ENCODE measurements at places on chromosomes 7 and 10.

DNA sequence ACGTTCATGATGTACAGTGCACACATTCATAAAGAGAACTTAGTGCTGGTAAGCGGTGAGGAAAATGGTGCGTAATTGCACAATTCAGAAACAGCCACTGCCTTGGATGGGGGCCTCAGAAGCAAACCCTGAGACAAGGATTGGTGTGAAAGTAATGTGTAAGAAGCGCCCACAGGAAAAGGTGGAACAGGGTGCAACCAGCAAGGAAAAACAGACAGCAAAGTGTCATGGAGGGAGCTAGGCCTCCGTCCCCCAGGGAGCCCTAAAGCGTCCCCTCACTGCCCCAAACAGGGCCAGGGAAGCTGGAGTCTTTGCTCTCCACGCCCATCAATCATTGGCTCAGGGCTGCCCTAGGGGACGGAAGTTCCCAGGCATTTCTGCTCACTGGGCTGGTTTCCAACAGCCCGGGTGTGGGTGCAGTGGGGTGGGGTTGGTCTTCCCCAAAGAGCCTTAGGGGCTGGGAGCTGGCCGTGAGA, 9.6 kb upstream of the C10orf105 start:
- no peak for DNase-seq

GRCh38 chr10:133257489-133258065, 19.1 kb downstream of the ADAM8 start:
- DNase-seq = peak; percentile 28

DNA sequence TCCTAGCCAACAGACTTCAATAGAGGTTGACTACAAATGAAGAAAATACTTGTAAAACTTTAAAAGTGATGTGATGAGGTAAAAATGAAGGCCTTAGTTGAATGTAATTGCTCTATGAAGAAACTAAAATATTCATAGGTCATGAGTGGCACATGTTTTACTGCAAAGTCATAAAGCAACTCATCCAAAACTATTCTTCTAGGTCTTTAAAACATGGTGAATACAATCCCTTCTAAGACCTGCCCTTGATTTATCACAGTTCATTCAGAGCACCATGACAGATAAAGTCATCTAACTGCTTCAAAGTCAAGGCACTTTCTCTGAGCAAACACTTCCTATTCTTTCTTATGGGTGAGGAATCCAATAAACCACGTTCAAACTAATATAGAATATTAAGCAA, 713.5 kb downstream of the SORCS1 start:
- DNase-seq = no peak

DNA sequence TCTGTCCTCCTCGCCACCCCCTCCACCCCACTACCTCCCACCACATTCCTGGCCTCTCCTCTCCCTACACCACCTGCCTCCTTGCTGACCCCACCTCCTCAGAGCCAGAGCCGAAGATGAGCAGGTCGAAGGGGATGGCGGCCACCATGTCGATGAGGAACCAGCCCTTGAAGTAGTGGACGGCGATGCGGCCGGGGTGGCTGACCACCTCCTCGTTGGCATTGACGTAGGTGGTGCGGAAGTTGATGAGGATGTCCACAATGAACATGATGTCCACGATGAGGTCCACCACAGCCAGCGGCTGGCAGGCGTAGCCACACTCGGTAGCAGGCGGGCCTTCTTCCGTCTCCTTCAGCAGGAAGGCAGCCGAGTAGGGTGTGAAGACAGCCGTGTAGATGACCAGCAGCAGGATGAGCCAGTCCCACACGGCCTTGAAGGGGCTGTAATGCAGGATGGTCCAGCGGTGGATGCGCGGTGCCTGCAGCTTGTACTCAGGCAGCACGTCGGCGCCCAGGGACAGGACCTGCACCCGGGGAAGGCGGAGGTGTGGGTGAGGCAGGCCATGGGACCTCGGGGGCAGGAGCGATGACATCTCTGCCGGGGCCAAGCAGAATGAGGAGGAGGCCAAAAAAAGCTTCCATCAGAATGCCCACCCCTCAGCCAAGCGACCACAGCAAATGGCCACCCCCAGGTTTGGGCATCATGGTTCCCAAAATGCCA, 25.6 kb downstream of the KCNH2 start:
- DNase-seq = no peak

DNA sequence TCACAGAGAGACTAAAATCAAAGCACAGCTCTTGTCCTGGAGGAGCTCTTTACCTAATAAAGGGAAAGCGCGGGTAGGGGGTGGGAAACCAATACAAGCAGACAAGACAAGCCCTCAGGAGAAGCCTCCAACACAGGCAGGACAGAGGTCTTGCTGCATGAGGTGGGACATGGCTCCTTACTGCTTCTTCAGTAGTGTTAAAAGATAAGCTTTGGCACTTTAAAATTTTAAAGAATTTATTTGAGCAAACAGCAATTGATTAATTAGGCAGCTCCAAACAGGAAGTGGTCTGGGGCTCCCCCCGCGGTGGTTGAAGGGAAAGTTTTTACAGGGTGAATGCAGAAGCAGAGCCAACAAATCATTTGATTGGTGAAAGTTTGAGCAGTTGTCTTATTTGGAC, 50.3 kb upstream of the MACC1 start:
- no peak for DNase-seq

GRCh38 chr10:97571622-97572021, 957 bp upstream of the ANKRD2 start:
- no peak for DNase-seq

- DNase-seq = no peak
Observed at GRCh38 chr7:99638731-99639130, 22.0 kb downstream of the ZSCAN25 start.

GRCh38 chr7:45215601-45216062, 58.0 kb downstream of the RAMP3 start:
- no peak for DNase-seq

DNA sequence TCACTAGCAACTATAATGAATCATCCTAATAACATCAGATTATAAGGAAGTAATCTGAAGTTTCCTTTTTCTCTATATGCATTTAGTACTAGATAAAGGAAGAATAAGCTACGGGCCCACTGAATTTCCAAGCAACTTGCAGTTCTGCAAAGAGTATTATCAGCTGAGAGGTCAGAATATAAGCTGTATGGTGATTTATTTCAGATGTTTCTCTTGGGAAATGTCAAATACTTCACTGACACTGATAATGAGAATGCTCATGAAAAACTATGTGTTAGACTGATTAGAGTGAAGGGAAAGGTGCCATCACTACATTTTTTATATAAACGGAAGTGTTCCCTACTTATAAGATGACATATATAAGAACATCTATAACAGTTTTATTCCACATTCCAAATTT, 251.2 kb upstream of the HGF start:
- no peak for DNase-seq

GRCh38 chr7:83547526-83547925, 101.4 kb downstream of the SEMA3E start:
- no peak for DNase-seq

DNA sequence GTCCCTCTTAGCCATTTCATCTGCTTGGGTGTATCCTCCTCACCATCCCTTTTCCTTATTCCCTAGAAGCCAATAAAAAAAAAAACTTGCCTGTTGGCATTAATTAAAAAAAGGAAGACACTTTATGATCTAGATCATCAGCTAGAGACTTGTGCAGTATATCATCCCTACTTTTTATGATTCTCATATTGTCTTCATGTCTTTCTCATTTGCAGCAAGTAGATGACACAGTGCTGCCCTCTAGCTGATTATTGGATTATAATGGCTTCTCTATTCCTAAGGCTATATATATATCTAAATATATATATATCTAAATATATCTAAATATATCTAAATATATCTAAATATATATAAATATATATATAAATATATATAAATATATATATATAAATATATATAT, 272.4 kb upstream of the LRGUK start:
- DNase-seq = no peak

GRCh38 chr10:96082153-96082552, 38.8 kb downstream of the CCNJ start:
- no peak for DNase-seq

- DNase-seq = peak; percentile 61
Observed at GRCh38 chr10:11180228-11180627, 162.6 kb downstream of the CELF2 start.

GRCh38 chr10:74071157-74071556, 73.2 kb downstream of the VCL start:
- no peak for DNase-seq

GRCh38 chr10:122458693-122459092, 2.7 kb upstream of the HTRA1 start:
- DNase-seq = no peak

DNA sequence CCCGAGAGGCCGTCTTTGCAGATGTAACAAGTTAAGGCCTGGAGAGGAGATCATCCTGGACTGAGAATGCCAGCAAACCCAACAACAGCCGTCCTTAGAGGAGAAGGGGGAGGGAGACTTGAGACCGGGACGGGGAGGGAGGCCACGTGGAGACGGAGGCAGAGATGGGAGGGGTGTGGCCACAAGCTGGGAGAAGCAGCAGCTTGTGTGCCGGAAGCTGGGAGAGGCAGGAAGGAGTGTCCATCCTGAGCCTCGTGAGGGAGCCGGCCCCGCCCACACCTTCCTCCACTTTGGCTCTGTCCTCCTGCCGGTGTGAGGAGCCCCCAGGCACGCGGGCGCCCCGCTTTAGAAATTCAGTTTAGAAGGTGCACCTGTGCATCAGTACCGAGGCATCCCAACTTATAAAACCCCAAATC, 95.7 kb downstream of the DNAJB6 start:
- DNase-seq = peak; percentile 25

- no peak for DNase-seq
Observed at GRCh38 chr7:131151034-131151433, 176.6 kb upstream of the MKLN1 start.

DNA sequence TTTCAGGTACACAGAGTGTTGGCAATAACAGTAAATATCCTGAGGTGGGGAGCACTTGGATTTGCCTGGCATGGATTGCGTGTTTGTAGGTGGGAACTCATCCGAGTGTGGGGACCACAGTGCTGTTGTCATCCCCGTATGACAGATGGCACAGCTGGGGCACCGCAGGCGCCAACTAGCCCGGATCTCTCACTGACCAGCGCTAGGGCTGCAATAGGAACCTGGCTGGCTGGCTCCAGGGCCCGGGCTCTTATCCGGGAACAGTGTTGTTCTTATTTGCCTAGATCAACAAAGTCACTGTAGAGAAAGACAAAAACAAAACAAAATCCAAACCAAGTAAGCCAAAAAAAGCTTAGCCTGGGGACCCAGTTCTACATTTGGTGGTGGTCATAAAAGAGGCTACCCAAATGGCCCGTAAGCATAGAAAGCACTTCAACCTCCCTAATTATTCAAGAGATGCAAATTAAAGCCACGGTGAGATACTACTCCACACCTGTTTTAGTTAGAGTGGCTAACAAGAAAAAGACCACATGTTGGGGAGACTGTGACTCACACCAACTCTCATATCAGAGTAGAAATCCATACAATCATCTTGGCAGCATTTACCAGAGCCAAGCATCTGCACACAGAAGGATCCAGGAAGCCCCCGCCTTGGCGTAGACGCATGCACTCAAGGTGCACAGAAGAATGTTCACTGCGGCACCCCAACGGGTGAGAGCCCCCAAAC, 27.2 kb upstream of the PFKFB3 start:
- DNase-seq = no peak

DNA sequence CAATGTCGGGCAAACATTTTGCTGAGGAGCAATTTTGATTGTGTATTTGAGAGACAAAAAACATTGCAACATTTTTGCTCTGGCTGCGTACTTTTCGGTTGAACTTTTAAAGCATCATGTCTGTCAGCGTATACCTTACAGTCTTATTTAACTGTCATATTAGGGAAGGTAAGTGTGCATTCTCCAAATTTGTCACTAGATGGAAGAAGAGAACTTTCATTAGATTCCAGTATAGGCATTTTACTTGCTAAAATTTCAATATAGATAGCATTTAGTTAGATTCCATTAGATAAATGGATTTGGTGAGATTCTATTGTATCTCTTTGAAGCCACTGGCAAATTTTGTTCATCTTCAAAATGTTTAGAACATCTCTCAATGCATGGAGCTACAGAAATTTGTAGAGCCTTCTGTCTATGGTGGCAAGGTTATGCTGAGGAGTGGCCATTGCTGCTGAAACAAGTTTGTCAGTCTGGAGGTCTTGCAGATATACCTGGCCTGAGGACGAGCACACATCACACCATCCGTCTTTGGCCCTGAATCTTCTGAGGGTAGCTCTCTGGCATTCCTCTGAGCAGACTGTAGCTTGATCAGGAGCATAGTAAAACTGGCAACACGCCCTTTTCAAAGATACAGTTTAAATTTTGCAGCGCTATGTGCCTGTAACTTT, 437.5 kb upstream of the MBL2 start:
- DNase-seq = no peak

DNA sequence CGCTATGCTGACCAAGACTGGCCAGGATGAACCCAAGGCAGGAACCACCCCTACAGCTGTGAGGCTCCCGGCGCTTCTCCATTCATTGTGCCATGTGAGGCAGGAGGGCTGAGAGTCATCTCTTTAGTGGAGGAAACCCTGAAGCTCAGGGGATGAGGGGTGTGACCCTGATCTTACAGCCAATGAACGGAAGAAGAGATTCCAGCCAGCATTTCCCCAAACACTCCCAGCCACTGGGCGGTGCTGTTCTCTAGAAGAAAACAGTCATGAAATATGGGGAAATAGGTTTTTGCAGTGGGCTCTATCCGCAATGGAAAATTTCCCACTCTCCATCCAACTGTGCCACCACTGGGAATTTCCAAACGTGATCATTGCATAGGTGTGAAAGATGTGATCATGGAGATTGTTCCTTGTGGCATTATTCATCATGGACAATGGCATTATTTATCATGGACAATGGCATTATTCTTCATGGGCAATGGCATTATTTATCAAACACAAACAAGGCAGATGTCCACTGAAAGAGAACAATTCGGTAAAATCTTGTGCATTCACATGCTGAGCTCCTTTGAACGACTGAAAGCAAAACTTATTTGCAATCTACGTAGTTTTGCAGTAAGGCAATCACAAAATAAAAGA, 14.0 kb upstream of the SLC18A2 start:
- no peak for DNase-seq

DNA sequence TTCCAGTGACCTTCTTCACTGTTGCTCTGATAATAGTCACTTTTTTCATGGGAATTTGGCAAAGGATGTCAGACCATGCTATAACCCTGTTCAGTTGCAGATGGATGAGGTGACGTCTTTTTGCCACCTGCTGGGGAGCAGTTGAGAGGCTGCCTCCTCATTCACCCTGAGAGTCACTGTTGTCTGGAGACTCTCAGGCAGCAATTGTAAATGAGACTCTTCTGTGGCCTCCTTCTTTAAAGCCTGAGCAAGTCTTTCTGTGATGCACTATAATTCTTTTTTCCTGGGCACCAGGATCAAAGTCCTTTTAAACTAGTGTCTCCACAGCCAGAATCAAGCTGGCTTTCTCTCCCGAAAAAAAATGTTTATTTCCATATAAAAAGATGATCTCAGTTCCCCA, 345.1 kb downstream of the ARL4A start:
- no peak for DNase-seq

DNA sequence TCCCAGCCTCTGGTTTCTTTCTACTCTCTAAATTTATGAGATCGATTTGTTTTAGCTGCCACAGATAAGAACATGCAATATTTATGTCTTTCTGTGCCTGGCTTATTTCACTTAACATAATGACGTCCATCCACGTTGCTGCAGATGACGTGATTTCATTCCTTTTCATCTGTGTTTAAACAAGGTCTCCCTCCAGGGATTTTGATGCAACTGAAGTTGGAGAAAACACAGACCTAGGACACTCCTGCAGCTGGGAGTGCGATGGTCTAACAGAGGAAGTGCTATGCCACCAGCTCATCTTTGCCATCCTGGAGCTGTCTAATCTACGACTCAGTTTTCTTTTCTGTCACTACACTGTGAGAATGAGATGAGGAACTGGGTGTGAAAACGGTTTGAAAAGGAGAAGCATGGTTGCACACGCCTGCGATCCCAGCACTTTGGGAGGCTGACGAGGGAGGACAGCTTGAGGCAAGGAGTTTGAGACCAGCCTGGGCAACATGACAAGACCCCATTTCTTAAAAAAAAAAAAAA, 1.5 kb upstream of the KCTD7 start:
- DNase-seq = no peak
